BJ (cell line): ENCODE measurements at places on chromosomes 6 and 20.

GRCh38 chr6:54262971-54263370 is 45.3 kb upstream of the TINAG start:
- no peak for DNase-seq

- DNase-seq = no peak
Observed at GRCh38 chr6:1641343-1641885, 31.7 kb downstream of the FOXC1 start.

DNA sequence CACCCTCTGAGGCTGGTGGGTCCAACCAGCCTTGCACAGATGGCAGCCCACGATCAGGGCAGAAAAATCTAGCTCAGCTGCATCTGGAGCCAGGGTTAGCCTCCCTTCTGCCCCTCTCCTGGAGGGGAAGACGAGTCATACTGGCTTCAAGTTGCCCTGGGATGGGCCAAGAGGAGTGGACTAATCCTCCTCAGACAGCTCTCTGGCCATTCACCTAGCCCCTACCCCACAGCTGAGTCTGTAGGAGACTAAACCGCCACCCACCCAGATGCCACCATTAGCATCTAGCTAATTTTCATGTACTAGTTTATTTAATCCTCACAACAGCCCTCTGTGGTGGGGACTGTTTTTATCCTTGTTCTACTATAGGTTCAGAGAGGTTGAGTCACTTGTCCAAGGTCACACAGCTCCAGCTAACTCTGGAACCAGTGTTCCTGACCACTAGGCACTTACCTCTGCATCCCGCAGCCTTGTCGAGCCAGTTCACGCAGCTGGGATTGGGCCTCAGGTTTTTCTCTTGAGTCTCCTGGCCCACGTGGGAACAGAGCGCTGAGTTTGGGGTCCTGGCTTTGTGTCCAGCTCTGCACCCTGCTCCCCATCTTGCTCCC is 48.5 kb upstream of the CCDC167 start:
- no peak for DNase-seq

DNA sequence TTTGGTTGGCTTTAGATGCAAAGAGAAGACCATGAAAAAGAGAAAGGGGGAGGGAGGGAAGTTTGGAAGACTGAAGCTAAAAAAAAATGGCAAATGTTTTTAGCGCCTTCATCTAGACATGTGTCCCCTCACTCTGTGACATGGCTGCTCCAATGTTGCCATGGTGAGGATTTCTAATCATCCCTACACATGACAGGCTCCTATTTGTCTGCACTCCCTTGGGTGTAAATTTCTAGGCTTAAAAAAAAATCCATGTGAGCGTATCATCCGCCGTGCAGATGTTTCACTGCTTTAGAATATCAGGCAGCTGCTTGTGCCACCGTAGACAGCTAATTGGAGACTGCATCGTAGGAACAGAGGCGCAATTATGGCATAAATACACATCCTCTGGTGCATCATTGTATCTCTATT is 761.1 kb upstream of the MMS22L start:
- no peak for DNase-seq

- DNase-seq = no peak
Observed at GRCh38 chr20:52481443-52481842, 289.9 kb upstream of the ZFP64 start.

- DNase-seq = no peak
Observed at GRCh38 chr6:1970151-1970561, 275.2 kb downstream of the GMDS start.

GRCh38 chr6:112311950-112312547 is 35.1 kb upstream of the RFPL4B start:
- DNase-seq = no peak

GRCh38 chr20:8020314-8021079 is 936 bp upstream of the TMX4 start:
- DNase-seq = no peak

GRCh38 chr6:79413562-79414002 is 123.6 kb downstream of the LCA5 start:
- DNase-seq = no peak

DNA sequence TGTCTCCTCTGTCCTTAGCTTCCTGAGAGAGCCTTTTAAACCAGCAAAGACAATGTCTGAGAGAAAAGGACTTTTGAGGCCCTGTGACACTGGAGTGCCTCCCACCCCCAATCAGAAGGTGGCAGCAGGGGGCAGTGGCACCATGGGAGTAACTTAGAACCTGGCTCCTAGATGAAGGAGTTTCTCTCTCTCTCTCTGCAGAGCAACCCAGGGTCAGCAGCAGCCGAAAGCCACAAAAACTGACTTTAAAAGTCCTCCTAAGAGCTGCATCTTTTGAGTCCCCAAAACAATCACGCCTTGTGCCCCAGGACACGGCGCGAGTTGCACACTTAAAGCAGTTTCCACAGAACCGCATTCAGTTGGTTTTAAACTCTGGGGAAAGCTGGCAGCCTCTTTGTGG is 5.3 kb upstream of the TCP11 start:
- no peak for DNase-seq

GRCh38 chr6:166950443-166950821 is 5.9 kb downstream of the RNASET2 start:
- DNase-seq = no peak

DNA sequence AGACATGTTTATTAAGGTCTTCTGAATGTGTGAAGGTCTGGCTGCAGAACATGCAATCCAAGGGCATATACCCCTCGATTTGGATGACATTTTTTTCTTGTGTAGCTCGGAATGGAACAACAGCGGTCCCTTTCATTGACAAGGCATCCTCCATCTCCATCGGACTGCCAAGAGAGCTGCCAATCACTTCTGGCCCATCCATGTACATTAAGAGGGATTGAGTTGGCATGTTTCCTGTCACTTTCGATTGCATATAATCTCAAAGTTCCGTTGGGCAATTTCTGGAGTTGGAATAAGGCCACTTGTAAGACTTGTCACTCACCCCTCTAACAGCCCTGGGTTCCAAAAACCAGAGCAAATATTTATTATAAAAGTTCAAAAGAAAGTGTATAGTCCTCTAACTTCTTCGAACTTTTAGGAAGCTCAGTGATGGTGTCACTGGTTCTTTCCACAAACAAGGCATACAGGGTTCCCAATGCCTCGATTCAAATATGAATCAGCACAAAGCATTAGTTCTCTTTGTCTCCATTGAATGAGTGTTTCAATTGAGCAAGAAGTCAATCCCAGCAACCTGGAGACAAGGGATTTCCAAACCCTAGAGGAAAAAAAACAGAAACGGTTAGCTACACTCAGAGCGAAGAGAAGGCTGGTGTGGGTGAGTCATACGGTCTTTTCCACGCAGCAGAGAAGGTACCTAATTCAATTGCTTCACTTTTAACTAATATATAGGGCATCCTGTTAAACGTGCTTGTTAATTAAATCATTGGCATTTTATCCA is 10.9 kb downstream of the ZNF217 start:
- DNase-seq = peak; percentile 74

- DNase-seq = no peak
Observed at GRCh38 chr20:51668947-51669346, 99.2 kb downstream of the ATP9A start.

DNA sequence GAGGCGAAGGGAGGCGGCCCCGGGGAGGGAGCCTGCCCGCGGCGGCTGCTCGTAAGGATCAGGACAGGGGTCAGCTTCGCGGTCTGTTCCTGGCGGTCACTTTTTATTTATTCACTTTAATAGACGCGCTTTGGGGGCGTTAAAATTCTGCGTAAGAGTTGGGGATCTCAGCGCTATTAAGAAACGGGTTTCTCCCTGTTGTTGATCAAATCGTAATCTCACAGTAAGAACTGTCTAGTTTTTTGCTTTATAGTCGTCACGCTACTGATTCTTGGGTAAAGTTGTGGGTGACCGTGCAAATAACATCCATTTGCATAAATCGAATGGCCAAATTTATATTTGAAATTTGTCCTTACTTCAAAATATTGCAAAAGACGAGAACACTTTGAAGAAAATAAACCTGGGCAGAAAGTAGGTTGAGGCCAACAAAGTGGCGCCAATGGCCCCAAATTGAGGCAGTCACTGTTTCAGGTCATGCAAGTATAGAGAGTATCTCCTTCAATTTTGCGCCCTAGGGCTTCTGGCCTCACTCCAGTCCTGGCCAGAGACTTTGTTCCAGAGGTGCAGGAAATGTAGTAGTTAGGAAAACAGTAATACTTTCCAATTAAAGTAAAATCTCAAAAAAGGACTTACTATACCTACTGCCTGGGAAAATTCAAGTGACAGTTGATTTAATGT is 963 bp upstream of the RMND1 start:
- no peak for DNase-seq

GRCh38 chr20:35572838-35573237 is 31.0 kb downstream of the ERGIC3 start:
- DNase-seq = no peak

- no peak for DNase-seq
Observed at GRCh38 chr6:148451690-148452089, 109.1 kb downstream of the SASH1 start.

DNA sequence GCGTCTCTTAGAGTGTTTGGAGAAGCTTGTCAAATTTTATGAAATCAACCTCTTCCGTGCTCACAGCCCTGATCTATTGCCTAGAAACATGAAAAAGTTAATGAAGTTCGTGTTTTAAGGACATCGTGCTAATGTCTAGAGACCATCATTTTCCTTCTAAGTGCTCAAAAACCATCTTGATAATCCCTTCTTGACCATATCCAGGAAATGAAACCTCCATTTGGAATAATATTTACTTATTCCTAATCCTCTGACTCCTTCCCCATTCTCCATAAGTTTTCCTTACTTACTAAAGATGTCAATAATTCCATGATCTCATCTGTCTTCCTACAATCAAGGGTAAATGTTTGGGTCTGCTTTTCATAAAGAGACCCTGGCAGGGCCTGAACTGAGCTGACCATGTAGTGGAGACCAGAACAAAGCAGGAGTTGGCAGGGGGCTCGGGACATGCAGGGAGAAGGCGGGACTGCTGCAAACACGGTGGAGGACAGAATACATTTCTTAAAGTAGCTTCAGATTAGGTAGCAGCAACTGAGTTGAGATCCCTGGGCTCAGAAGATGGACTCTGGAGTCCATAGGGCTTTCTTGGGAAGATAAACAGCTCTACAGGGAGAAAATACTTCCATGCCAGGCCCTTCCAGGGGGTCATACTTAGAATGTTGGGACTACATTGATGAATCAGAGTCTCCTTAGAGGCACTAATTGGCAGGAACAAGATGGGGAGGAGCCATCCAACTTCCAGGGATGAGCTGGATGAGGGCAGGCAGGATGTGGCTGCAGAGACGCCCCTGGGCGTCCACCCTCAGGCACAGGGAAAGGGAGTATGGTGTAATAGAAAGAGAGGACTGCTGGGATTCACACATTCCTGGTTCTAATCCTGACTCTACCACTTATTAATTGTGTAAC is 100.7 kb downstream of the RIN2 start:
- no peak for DNase-seq

DNA sequence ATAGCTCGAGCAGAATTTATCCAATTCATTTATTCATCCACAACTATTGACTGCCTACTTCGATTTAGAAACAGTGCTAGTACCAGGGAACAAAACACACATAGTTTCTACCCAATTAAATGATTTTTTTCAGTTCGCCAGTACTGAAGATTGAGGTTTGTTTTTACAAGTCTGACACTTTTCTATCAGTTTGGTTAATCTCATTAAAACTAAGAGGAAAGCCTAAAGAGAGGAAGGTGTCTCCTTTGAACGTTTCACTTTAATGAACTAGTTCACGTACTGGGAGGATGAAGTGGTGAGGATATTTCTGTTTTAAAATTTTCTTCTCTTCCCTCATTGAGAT is 570 bp upstream of the ANKS1A start:
- no peak for DNase-seq

- DNase-seq = no peak
Observed at GRCh38 chr6:109861946-109862345, 116.2 kb upstream of the GPR6 start.

GRCh38 chr20:63290677-63291472 is 2.1 kb upstream of the COL20A1 start:
- no peak for DNase-seq

GRCh38 chr6:144087789-144088426 is 7.5 kb downstream of the SF3B5 start:
- no peak for DNase-seq

DNA sequence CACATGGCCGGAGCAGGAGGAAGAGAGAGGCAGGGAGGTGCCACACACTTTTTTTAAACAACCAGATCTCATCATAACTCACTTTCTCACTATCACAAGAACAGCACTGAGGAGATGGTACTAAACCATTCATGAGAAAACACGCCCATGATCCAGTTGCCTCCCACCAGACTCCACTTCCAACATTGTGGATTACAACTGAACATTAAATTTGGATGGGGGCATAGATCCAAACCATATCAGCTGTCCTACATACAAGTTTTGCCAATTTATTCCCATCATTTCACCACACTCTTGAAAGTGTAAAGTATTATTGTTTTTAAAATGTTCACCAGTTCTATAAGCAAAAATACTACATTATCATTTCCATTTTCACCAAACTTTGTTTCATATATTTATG is 33.9 kb upstream of the VGLL2 start:
- DNase-seq = no peak

GRCh38 chr6:86516087-86516486 is 421.2 kb upstream of the HTR1E start:
- DNase-seq = no peak

DNA sequence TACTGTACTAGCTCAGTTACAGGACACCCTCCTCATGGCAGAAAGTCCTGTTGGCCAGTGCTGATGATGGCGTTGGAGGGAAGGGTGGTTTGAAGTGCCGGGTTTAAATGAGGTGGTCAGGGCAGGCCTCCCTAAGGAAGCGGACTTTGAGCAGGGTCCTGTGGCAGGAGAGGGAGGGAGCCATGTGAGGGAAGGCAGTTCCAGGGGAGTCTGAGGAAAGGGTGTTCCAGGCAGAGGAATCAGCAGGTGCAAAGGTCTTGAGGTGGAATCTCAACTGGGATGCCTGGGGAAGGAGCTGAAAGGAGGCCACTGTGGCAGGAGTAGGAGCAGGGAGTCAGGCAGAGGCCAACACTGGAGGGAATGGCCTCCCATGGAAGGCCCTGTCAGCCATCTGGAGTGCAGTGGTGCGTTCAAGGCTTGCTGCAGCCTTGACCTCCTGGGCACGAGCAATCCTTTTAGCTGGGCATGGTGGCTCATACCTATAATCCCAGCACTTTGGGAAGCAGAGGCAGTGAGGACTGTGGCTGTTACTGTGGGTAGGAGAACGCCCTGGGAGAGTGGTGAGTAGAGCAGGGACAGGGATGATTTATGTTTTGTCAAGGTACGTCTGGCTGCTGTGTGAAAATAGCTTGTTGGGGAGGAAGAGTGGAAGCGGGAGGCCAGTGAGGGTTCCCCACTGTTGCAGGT is 26.2 kb downstream of the VSTM2L start:
- DNase-seq = no peak
